Epithelial cell of alveolus of lung (primary cell): ENCODE measurements at places on chromosomes 5 and 9. TPM values are rescaled to one million over a fixed set of nuclear protein-coding genes. Genes with fewer than 3 reads are reported as not detected.

TSLP gene
- total RNA-seq = 0.80 and 5.8 TPM in 2 replicates

CDH6 gene
- 3.4 and 12.3 TPM in 2 replicates for total RNA-seq

KLF4 gene
- 9.2 and 10.0 TPM in 2 replicates for total RNA-seq

DAB2IP gene
- 9.3 and 17.2 TPM in 2 replicates for total RNA-seq

CER1 gene
- not detected in 2 replicates for total RNA-seq

ANGPTL2 gene
- 10.1 and 50.2 TPM in 2 replicates for total RNA-seq

BOD1 gene
- total RNA-seq = 60.8 and 65.4 TPM in 2 replicates

ADAMTS16 gene
- total RNA-seq = 0.08 and 0.52 TPM in 2 replicates

CORO2A gene
- 0.32 and 2.1 TPM in 2 replicates for total RNA-seq

GTF3C5 gene
- total RNA-seq = 45.9 and 62.1 TPM in 2 replicates

BARHL1 gene
- not detected in 2 replicates for total RNA-seq

SAPCD2 gene
- total RNA-seq = 5.0 and 10.7 TPM in 2 replicates

SPAG8 gene
- total RNA-seq = 0.26 and 0.48 TPM in 2 replicates

PCDHGA1 gene
- total RNA-seq = 0.13 and 0.64 TPM in 2 replicates

ENHO gene
- not detected in 2 replicates for total RNA-seq

IRGM gene
- total RNA-seq = 13.3 TPM in 1 of 2 replicates, not detected in the other

ISCA1 gene
- total RNA-seq = 24.7 and 32.9 TPM in 2 replicates

ADGRV1 gene
- 0.13 and 0.32 TPM in 2 replicates for total RNA-seq

PDE8B gene
- total RNA-seq = 0.13 and 1.2 TPM in 2 replicates

CDX1 gene
- total RNA-seq = 0.78 TPM in 1 of 2 replicates, not detected in the other

GGTA1 gene
- total RNA-seq = not detected in 2 replicates

ZCCHC10 gene
- 19.7 and 27.4 TPM in 2 replicates for total RNA-seq

GFI1B gene
- total RNA-seq = not detected in 2 replicates

CERCAM gene
- 99.9 and 144 TPM in 2 replicates for total RNA-seq

FGF18 gene
- total RNA-seq = not detected in 2 replicates

ZBED3 gene
- total RNA-seq = 0.65 and 1.7 TPM in 2 replicates

SPINK9 gene
- not detected in 2 replicates for total RNA-seq

ENG gene
- 52.9 and 72.1 TPM in 2 replicates for total RNA-seq

RASGRF2 gene
- total RNA-seq = 7.5 and 14.2 TPM in 2 replicates

PAIP2 gene
- total RNA-seq = 53.4 and 88.9 TPM in 2 replicates

TYRP1 gene
- 7.4 and 14.4 TPM in 2 replicates for total RNA-seq

KCTD16 gene
- 0.40 and 1.7 TPM in 2 replicates for total RNA-seq

IFNB1 gene
- total RNA-seq = not detected in 2 replicates

NTNG2 gene
- total RNA-seq = 0.91 and 1.3 TPM in 2 replicates

ENTPD8 gene
- total RNA-seq = not detected in 2 replicates

MTREX gene
- total RNA-seq = 54.1 and 73.3 TPM in 2 replicates
